NCI-H774 (cell line): ENCODE measurements at places on chromosomes 1 and 21.

GRCh38 chr1:151502859-151503780 is 8.1 kb upstream of the CGN start:
- no peak for DNase-seq

GRCh38 chr1:108316545-108316944 is 72.7 kb upstream of the NBPF4 start:
- DNase-seq = no peak

- DNase-seq = no peak
These were observed 1347.2 kb upstream of the B3GALT2 start for GRCh38 chr1:194533641-194534040.

DNA sequence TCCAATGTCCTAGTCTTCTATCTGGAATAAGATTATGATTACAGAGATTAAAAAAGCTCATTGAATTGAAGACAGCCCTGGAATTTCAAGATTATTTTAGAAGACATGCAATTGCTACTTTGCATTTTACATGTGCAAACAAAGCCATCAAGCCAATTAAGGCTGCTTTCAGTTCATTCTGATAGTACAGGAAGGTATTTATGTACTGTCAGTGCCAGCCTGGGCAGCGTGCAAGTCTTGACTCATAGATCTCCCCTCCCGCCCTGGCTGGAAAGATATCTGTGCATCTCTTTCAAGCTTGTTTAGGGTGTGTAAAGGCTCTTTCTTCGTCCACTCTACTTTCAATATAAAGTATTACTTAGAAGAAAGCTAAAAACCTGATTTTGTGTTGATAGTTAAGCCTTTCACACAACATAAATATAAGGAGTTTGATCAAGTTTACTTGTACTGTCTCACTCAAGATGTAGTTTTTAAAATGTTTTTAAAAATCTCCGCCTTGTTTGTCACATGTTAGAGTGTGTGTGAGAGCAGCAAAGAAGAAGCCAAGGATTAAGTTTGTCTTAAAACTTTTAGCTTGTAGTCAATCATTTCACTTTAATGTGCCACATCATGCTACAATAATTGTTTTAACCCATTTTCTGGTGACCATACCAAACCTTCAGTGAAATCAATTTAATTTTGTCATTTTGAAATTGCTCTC is 13.6 kb upstream of the LYPLAL1 start:
- DNase-seq = no peak

- DNase-seq = no peak
These were observed 28.5 kb downstream of the COA7 start for GRCh38 chr1:52669696-52670095.

DNA sequence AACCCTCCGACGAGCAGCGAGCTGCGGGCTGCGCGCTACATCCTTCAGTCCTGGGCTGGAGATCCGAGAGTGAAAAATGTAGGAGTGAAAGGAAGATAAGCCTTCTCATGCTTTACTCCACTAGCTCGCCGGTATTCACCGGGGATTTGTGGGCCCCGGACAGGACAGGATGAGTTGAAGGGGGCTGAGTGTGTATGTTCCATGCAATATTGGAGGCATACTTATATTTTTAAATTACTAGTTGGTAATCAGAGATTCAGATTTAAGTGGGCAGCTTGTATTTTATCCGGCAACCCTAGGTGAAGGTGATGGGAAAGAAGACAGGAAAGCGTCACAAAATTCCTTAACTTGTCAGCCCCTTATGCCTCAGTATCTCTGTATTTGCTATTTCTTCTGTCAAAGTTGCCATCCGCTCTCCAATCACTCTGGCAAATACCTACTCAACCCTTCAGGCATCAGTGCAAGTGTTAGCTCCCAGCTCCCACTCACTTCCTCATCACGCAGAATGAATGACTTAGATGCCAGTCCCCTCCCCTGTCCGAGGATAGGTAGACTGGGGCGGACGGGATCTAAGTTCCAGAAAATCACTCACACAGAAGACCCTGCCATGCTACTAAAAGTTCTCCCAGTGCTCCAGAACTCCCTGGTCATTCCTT is 503 bp upstream of the PIGM start:
- DNase-seq = no peak
